ENCODE measurements at places on chromosomes 13 and 19. TPM values are rescaled to one million over a fixed set of nuclear protein-coding genes. Genes with fewer than 3 reads are reported as not detected.

PLIN4 gene
- polyA plus RNA-seq: not detected

TMC4 gene
- 2.2 TPM for polyA plus RNA-seq

SLAIN1 gene
- polyA plus RNA-seq: not detected

DNA sequence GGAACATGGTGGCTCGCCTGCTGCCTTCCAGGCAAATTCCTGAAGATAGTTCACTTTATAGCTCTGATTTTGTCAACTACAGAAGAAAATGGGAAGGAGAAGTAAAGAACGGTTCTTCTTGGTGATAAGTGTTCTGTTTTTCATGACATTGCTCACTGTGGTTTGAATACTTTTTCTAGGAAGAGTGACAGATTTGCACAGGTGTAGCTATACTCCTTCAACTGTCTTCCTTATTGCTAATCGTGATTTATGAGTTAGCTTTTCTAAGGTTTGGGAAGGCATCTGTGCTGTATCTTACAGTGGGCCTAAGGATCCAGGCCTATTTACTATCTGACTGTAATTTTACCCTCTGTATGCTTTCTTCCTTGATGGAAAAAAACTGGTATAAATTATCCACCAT, 405.6 kb downstream of the NDFIP2 start:
- DNase-seq: no peak
- H3K4me1 ChIP-seq: no peaks in the 10 kb centered on the region

GRCh38 chr19:56896095-56896494, 55.6 kb upstream of the PEG3 start:
- H3K4me3 ChIP-seq: no peak overlapping the region
- no peak for DNase-seq
- no peaks in the 10 kb centered on the region for H3K4me1 ChIP-seq
- H3K27ac ChIP-seq: no peak overlapping the region
- H3K27me3 ChIP-seq: no peaks in the 10 kb centered on the region
- H3K36me3 ChIP-seq: no peaks in the 10 kb centered on the region
